ENCODE measurements at places on chromosomes 12 and 14.

DNA sequence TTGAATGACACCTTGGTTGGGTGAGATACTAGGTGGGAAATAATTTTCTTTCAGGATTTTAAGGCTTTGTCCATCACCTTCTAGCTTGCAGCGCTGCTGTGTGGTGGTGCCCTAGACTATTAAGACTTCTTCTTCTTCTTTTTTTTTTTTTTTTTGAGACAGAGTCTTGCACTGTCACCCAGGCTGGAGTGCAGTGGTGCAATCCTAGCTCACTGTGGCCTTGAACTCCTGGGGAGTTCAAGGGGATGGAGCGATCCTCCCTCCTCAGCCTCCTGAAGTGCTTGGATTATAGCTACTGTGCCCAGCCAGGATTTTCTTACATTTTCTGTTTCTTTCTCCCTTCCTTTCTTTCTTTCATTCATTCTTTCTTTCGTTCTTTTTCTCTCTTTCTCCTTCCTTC is 10.3 kb upstream of the MTA1 start:
- DNase-seq: no peak

GRCh38 chr14:98937021-98937420 is 335.0 kb downstream of the BCL11B start:
- DNase-seq: no peak

DNA sequence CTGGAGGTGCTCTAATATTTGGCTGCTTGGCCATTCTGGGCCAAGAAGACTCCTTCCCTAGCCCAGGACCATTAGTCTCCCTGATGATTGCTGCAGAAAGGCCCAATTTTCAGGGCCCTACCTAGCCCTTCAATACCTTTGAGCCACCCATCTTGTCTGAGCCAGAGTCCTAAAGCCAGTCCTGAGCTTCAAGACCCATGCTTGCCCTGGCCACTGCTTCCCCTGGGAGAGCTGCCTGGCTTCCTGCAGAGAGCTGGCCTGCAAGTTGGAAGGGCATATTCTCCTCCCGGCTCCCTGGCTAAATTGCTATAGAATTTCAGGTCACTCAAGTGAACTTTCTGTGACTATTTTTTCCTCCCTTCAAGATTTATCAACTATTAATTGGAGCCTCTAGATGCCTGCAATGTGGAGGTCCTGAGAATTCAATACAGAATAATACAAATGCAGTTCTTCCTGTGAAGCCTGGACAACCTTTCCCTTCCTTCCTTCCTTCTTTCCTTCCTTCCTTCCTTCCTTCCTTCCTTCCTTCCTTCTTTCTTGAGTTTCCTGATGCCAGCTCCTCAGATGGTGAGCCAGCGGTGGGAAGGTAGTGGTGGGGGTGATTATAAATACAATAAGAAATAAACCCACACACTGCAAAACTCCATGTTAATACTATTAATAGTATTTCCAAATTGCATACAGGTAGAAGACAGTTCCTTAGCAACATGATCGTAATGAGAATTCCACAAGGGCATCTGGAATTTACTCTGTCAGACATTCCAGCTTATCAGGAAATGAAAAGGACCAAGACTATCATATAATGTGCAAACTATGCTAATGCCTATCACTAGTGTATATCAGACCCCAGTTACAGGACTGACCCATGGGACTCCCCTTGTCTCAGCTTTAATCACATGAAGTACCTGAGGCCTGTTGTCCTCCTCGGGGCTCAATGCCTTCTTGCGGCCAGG is 108.1 kb downstream of the ZFP36L1 start:
- no peak for DNase-seq

- DNase-seq: no peak
These were observed 435.7 kb downstream of the CCER1 start for GRCh38 chr12:90519285-90519684.

- DNase-seq: no peak
These were observed 68.0 kb upstream of the MAX start for GRCh38 chr14:65170318-65170717.

GRCh38 chr12:98699586-98699985 is 54.5 kb downstream of the APAF1 start:
- DNase-seq: no peak

- DNase-seq: no peak
These were observed 346.2 kb upstream of the STXBP6 start for GRCh38 chr14:25396128-25396527.

DNA sequence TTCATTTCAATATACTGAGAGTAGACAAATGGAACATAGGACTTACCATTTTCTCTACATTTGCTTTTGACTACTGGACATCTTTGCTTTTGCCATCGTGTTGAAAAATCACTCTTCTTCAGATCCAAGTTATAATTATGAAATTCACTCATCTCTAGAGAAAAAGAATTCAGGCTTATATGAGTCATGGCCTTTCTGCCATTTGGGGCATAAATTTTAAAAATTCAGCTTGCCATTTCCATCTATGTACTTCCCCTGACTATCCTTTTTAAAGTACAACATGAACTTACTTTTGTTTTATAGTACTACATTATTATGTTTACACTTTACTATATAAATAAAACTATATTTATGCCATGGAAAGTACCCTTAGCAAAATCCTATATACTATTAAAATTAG is 3.0 kb downstream of the KLRK1 start:
- no peak for DNase-seq

GRCh38 chr12:68240975-68241374 is 12.4 kb downstream of the IL22 start:
- DNase-seq: peak; percentile 62

DNA sequence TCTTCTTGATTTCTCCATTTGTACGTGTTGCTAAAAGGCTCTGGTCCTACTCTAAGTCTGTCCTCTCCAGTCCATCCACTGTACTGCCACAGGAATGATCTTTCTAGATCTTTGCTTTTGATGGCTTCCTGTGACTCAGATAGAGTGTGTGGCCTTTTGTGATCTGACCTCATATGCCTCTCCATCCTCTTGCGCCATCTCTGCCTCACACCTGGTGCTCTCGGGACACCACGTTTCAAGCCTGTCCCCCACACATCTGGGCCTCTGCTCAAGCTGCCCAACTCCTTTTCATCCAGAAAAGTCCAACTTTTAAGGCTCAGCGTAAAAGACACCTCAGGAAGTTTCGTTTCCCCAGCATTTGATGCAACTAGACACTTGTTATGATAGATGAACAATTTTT is 39.0 kb downstream of the DCAF4 start:
- no peak for DNase-seq

- DNase-seq: no peak
These were observed 1077.6 kb downstream of the GALC start for GRCh38 chr14:86915406-86915805.

DNA sequence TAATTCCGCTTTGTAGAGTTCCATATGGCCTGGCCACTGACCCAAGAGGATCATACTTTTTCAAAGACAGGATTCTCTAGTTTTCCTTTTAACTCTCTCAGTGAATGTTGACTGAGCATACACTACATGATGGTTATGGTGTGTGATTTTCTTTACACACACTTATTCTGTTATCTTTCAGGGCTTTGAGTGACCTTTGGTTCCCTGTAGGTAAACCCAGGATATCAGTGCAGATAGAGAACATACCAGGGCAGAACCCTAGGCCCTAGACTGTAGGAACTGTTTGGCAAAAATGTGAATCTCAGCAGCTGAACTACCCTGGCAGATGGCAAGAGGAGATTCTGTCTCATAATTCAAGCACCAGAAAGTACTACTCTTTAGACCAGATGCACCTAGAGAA is 159.6 kb downstream of the KCNA5 start:
- DNase-seq: no peak

- no peak for DNase-seq
These were observed 41.9 kb downstream of the BEGAIN start for GRCh38 chr14:100545359-100545758.

Measured in activated CD4-positive, alpha-beta T cell treated with anti-CD3 and anti-CD28 coated beads for 48 hours (primary cell).